Aorta (tissue), 5 donors: ENCODE measurements at places on chromosomes 2 and 18. TPM values are rescaled to one million over a fixed set of nuclear protein-coding genes. Genes with fewer than 3 reads are reported as not detected.
A peak's percentile ranks its signal among the peaks of the same experiment; 100 is the strongest.

GRCh38 chr18:26503382-26503781, 45.0 kb downstream of the KCTD1 start:
- DNase-seq: no peak

DNA sequence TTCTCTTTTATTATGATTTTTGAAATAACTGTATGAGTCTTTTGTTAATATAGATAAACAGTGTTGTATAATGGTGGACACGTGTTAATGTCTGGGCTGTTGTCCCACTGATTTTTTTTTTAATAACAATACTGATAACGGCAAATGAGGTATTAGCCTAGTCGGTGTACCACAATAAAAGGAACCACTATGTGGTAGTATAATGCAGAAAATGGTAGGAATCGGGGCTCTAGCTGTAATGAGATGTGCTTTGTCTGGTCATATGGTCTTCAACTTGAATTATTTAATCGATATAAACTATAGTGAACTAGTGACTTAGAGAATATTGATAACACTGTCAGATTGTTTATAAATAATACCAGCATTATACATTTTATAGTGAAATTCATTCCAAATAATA, 517.9 kb upstream of the SPHKAP start:
- DNase-seq: no peak

DNA sequence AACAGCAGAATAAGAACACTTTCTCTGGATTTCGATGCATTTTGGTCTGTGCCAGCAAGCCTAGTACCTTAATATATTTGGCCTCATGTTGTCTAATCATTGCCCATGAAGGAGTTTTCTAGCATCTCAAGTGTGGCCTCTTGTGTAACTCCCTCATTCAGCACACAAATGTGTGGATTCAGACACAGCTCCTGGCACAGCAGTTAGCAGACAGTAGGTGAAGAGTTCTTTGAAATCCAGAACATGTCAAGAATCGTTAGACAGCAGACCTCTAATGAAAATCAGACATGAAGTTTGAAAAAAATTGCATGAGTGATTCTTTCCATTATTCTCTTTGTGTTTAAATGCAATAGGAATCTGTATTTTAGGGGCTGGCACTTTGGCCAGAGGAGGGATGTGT, 177.0 kb downstream of the FMNL2 start:
- no peak for DNase-seq

GRCh38 chr2:153057743-153058142, 339.3 kb downstream of the ARL6IP6 start:
- no peak for DNase-seq

- DNase-seq: peak; percentile 89
Observed at GRCh38 chr2:72138921-72139381, 8.7 kb downstream of the CYP26B1 start.

- DNase-seq: no peak
Observed at GRCh38 chr2:152814475-152815030, 96.1 kb downstream of the ARL6IP6 start.

DNA sequence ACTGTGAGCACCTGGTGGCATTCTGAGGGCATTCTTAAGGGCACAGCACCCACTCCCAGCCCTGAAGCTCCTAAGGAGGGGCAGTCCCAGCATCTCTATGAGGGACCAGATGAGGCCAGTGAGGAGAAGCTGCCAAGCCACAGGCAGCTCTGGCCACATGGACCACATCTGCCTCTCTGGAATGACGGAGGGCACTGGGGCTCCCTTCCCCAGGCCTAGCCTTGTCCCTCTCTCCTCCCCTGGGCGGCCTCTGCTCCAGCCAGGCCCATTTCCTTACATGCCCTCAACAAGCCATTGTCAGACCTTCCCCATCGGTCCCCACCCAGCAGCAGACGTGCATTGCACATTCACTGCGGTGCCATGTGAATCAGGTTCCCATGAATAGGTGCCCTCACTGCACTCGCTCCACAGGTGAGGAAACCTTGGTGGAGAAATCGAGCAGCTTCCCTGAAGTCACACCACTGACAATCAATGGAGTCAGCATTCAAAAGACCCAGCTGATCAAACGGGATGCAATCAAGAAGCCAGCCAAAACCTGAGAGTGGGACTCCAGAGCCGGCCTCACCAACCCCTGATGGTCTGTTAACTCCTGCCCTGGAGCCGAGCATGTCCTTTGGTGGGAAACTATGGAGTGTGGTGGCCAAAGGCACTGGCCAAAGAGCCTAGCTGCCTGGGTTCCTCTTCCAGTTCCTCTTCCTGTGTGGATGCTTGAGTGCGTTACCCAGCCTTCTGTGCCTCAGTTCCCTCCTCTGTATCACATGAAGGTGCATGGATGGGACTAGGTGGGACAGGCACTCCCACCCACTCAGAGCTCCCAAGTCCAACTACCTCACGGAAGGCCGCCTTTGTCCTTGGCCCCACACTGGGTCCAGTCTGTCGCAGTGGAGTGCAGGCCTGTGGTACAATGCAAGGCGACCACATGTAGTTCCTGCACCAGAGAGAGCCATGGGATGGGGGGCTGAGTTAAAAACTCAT, 147.3 kb downstream of the ZFP36L2 start:
- DNase-seq: peak; percentile 54

- no peak for DNase-seq
Observed at GRCh38 chr2:77999376-77999775, 477.2 kb upstream of the LRRTM4 start.

GRCh38 chr2:28906376-28906775, 11.9 kb downstream of the WDR43 start:
- DNase-seq: no peak

DNA sequence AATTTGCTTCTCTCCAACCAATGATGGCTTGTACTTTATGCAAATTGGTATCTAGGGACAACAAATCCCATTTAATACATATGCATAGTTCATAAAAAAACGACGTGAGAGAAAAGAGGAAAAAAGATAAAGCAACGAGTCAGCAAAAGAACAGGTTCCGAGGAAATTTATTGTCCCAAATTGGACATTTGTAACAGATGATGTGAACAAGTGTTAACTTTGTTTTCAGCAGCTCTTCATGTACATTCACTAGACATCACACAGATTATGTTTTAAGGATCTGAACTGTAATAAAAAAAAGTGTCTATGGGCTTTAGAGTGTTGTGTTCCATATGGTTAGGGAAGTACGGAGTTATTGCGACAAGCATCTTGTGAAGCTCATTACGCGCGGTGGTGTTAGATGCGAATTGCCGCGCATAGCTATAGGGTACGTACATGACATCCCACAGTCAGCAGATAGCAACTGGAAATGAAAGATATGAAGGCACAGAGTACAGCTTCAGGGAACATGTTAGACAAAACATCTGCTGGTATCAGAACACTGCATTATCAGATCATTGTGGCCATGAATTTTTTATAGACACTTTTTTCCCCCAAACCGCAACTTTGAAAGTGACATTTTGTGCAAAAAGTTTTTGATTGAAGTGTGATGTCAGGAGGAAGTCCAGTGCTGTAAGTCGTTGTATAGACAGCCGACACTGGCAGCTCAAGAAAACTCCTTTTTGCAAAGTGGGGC, 1073.1 kb upstream of the FANCL start:
- no peak for DNase-seq

DNA sequence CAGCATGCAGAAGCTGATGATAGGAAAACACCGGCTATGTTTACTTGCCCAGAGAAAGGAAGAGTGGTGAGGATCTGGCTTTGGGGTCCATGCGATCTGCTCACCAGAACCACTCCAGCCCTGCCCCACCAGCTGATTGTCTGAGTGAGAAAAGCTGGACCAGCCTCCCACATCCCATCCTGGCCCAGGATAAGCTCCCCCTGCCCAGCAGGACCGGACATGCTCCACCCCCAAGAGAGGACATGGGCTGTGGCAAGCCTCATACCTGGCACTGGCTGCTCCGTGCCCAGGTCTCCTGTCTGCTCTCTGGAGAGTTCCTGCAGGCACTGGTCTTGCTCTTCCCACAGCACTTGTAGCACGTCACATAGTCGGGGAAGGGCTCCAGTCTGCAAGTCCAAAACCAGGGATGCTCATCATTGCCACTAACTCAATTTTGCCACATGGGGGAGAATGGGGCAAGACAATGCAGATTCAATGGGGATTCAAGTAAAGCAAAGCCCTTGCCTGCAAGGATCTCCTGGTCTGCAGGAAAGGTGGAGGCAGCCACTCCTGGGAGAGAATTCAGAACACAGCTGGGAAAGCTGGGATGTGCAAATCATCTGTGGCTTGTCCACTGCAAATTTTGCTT, 30.0 kb downstream of the SCTR start:
- DNase-seq: no peak

DNA sequence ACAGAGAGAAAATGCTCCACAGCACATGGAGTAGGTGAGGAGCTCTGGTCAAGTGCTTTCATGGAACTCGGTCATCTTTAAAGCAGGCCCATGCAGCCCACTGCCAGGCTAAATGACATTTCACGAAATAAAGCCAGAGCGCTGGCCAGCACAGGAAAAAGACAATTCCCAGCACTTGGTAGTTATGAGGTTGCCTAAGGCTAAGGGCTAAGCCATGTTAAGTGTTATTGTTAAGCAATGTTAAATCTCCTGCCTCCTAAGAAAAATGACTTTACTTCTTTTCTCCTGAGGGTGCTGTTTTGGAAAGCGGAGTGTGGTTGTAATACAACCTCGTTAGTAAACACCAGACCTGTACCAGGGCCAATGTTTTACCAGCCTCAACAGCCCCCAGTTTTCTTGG, 125.9 kb upstream of the NRP2 start:
- DNase-seq: no peak

DNA sequence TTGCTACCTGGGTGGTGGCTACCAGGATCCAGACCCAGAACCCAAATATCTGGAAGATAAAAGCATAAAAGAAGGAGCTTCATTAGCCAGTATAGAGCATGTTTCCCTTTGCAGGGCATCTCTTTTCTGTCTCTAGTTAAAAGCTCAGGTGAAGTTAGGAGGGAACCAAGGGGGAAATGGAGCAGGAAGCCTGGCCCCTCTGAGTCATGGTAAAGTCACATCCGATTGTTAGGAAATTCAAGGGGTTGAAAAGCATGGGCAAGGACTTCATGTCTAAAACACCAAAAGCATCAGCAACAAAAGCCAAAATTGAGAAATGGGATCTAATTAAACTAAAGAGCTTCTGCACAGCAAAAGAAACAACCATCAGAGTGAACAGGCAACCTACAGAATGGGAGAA, 126.9 kb downstream of the RPIA start:
- no peak for DNase-seq

- DNase-seq: no peak
Observed at GRCh38 chr2:111666160-111666559, 217.8 kb downstream of the ANAPC1 start.

GRCh38 chr2:180128861-180129260, 121.8 kb upstream of the CWC22 start:
- no peak for DNase-seq

- no peak for DNase-seq
Observed at GRCh38 chr2:134417968-134418582, 164.2 kb downstream of the MGAT5 start.

GRCh38 chr2:165017966-165018596, 62.8 kb upstream of the SLC38A11 start:
- DNase-seq: no peak

DNA sequence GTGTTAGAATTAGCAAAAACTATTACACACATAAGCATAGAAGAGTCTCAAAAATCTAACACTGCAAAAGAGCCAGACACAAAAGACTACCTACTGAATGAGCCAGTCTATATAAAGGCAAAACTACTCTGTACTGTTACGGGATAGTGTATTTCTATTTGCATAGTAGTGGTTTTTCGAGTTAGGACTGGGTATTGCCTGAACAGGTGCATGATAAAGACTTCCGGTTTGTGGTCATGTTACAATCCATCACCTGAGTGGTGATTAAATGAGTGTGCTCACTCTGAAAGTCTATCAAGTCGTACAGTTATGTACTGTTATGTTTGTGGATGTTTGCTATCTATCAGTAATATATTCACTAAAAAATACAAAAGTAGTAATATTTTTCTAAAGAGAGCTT, 523.3 kb upstream of the SYT4 start:
- DNase-seq: no peak

DNA sequence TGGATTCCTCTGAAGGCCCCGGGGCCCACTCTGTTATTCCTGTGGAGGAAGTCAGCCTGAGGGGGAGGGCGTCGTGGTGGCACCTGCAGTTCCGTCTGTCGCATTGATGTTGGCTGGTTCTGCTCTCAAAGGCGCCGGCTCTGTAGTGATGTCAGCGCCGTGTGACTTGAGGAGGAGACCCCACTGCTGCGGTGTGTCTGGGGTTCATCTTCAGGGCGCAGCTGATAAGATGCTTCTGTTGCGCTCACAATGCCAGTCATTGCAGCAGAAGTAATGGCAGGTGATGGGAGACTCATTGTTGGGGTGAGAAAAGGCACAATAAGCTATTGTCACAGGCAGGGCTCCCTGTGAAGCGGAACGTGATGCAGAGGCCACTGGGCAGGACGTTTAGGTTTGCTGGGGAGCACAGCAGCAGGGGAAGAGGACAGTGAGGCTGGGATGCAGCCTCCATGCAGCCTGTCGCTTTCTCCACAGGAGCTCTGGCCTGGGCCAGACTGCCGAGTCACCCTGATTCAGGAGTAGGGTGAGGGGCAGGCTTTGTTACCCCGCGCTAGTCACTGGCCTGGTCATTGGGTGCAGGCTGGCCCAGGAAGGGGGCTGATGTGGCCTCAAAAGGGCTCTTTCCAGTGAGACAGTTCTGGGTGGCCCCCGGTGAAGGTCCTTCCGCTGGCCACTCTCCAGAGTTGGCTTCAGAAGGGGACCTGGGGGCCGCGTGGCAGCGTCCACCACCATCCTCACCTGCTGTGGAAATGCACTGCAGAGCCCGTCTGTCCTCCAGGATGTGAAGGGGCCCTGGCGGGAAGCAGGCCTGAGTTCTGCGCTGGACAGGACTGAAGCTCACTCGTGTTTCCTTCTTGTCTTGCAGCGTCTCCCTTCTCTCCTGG, 42.9 kb downstream of the SH3BP4 start:
- peak; percentile 57 for DNase-seq

DNA sequence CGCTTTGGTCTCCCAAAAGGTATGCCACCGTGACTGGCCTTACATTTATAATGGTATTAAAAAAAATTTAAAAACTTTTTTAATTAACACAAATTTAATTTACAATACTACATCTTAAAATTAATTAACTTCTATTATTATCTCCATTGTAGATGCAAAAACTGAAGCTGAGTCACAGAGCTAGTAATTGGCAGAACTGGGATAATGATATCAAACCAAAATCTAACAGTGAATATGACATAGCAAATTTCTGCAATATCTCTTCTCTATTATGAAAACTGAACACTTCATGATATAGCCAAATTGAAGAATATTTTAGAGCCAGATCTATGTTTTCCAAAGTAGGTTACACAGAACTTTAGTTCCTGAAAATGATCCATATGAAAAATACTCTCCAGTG, 66.4 kb upstream of the CHAC2 start:
- no peak for DNase-seq

GRCh38 chr18:7523772-7524171, 43.3 kb upstream of the PTPRM start:
- DNase-seq: no peak

GRCh38 chr2:235390816-235391194, 103.0 kb upstream of the AGAP1 start:
- DNase-seq: no peak

GRCh38 chr2:233912691-233913423, 4.3 kb upstream of the TRPM8 start:
- no peak for DNase-seq

- no peak for DNase-seq
Observed at GRCh38 chr2:11679016-11679415, 9.0 kb upstream of the NTSR2 start.

The C2orf74 gene
- polyA plus RNA-seq: 69.0 TPM

The NCL gene
- polyA plus RNA-seq: 178 TPM

The GRHL1 gene
- 0.15 TPM for polyA plus RNA-seq

The YIPF4 gene
- 23.1 TPM for polyA plus RNA-seq

The WNT10A gene
- polyA plus RNA-seq: not detected

The PXDN gene
- 10.6 TPM for polyA plus RNA-seq

The UGT1A8 gene
- 1.0 TPM for polyA plus RNA-seq

The PLGLB1 gene
- polyA plus RNA-seq: 8.2 TPM

The SESTD1 gene
- polyA plus RNA-seq: 39.2 TPM

The BOLL gene
- polyA plus RNA-seq: not detected
